ENCODE measurements at places on chromosomes 6 and 20.

GRCh38 chr6:136991646-136992045, 53.1 kb downstream of the IL20RA start:
- DNase-seq, result no peak

GRCh38 chr6:52691718-52692117, 20.8 kb downstream of the TMEM14A start:
- DNase-seq, result no peak

DNA sequence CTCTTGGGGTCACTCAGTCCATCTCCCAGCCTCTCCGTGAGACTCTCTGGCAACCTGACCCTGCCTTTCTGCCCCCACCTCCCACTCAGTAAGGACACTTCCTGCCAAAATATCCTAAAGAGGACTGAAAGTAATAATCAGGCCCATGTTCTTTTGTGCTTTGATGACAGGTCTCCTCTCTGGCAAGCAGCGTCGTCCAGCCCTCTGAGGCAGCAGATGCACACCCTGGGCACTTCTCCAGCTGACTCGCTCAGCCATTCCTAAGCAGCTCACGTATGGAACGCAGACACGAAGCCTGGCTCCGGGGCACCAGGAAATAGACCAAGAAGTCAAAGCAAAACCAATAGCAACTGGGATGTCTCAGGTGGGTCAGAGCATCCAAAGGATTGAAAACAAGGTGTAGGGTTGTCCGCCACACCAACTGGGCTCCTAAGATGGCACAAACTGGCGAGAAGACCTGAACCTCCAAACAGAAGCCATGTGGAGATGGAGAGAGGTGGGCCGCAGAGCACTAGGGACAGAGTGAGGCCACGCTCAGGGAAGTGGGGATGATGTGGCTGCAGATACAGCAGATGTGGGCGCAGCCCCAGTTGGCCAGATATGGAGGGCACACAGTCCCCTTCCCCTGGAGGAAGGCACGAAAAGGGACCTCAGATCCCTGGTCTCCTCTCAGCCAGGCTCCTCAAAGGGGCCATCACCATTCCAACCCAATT, 99.3 kb downstream of the PRND start:
- peak; percentile 50 for DNase-seq

GRCh38 chr6:27517238-27517637, 44.3 kb upstream of the ZNF184 start:
- no peak for DNase-seq

DNA sequence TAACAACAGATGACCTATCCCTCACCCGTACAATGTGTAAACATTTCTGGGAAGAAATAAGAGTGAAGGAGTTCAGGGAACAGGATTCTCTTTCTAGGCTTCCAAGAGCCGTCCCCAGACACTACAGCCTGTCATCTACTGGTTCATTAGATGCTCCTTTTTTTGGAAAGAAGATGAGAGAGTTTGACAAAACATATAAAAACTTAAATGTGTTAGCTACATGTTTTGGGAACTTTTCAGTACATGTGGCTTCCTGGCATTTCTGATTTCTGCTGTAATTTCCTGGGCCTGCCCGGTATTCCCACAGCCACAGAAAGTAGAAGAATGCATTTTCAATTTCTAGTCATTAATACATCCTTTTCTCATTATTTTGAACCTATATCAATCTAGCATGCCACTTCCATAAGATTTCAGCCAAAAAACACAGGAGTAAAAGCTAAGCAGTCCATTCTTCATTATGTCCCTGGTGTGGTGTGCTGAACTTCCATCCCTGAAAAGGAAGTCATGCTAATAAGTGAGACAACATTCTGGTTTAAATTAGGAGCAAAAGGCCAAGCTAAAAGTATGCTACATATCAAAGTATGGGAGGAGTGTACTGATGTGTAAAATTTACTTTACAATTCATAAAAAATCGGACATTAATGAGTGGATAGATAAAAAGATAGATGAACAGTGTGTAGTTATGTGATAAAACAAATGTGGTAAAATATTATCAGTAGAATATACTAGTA, 198.2 kb downstream of the WDR27 start:
- no peak for DNase-seq
